Colonic mucosa (tissue), 4 donors: ENCODE measurements at places on chromosomes 16 and 17. TPM values are rescaled to one million over a fixed set of nuclear protein-coding genes. Genes with fewer than 3 reads are reported as not detected.

OTOP2 gene
- 18.4 TPM for total RNA-seq

SLX1B gene
- total RNA-seq, result 33.4 TPM

SRSF2 gene
- total RNA-seq, result 163 TPM

SOST gene
- total RNA-seq, result not detected

NOG gene
- total RNA-seq, result 0.16 TPM

DNA sequence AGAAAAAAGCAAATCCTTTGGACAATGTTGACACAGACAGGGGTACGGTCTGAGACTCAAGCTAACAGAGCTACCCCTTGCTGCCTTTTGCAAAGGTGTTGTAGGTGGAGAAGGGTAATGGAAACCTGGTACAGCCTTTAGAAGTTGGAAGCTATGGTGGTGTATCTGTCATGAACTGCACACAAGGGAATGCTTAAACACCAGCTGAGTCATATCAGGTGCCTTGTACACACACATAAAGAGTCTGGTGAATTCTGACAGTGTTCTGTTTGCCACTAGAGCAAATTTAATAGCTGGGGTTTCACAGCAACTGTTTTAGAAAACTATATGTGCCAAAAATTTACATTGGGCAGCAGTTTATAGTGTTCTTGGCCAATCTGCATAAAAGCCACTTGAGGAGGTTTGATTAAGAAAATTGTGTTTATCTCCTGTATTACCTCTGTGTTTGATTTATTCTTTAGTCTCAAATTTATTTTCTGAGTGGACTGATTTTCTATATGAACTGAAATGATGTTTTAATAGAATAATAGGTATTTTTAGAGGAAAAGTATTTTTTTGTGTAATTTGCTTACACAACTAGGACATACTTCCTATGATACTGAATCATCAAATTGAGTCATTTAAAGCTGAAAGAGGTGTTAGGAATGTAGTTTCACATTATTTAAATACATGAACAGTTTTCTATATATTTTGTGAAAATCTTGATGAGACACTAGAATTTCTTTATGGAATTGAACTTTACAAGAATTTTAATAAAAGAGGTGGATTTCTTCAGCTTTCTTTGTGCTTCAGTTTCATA is 136.9 kb downstream of the MAP2K6 start:
- no peaks in the 10 kb centered on the region for H3K4me1 ChIP-seq
- DNase-seq, result no peak
- no peak overlapping the region for H3K4me3 ChIP-seq

DNA sequence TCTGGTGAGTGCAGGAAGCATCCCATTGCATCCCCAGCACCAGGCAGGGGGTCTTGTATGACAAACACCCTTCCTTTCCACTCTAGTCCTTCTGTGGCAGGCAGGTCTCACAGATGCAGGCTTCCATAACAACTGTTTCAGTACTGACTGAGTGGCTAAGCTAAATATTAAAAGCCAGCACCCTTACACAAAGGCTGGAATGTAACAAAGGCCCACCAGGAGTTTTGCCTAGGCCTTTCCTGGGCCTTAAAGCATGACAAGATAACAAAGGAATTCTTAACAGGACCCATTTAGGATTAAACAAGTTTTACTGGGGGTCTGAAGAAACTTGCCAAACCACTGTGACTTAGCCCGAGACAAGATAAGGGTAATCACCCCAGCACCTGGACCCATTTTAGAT is 228.9 kb upstream of the RPL38 start:
- no peaks in the 10 kb centered on the region for H3K36me3 ChIP-seq
- DNase-seq, result no peak
- H3K4me1 ChIP-seq, result no peaks in the 10 kb centered on the region
- H3K4me3 ChIP-seq, result no peak overlapping the region
- peaks cover 4% of the 10 kb centered on the region for H3K27me3 ChIP-seq

DNA sequence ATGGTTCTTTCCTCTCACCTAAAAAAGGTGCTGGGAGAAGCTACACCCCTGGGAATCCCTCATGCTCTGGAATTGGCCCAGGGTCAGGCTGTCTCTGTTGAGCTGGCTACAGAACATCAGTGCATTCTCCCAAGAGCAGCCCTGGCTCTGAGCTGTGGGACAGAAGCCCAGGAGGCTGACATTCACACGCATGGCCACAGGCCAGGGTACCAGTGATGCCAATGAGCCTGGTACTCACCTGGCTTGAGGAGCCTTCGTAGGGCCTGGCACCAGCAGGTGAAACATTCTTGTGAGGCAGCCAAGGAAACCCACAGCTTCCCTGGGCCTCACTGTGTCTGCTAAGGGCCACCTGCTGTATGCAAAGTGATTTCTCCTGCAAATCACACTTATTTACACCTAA is 121.7 kb upstream of the CCL2 start:
- H3K36me3 ChIP-seq, result no peaks in the 10 kb centered on the region
- H3K4me3 ChIP-seq, result no peak overlapping the region
- H3K27ac ChIP-seq, result no peak overlapping the region
- H3K4me1 ChIP-seq, result no peaks in the 10 kb centered on the region
- no peaks in the 10 kb centered on the region for H3K27me3 ChIP-seq

DNA sequence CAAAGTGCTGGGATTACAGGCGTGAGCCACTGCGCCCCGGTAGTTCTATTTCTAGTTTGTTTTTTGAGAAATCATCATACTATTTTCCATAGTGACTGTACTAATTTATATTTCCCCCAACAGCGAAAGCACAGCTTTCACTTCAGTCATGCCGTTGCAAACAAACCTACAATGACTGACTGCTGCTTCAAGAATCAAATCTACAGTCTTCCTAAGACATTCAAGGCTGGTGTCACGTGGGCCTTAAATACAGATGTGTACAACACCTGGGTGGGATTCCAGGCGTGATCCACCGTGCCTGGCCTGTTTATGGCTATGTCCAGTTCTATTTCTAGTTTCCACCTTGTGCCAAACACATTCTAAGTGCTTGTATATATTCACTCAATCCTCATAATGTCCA is 72.0 kb downstream of the ABCC6 start:
- H3K4me3 ChIP-seq, result no peak overlapping the region
- H3K36me3 ChIP-seq, result no peaks in the 10 kb centered on the region
- DNase-seq, result no peak
- H3K4me1 ChIP-seq, result no peaks in the 10 kb centered on the region

GRCh38 chr16:56463153-56463552 is 11.8 kb downstream of the OGFOD1 start:
- no peak for DNase-seq
- no peak overlapping the region for H3K27ac ChIP-seq
- H3K27me3 ChIP-seq, result no peaks in the 10 kb centered on the region
- H3K4me1 ChIP-seq, result no peaks in the 10 kb centered on the region
